IMR-90 (cell line): ENCODE measurements at places on chromosomes 6 and 20. TPM values are rescaled to one million over a fixed set of nuclear protein-coding genes. Genes with fewer than 3 reads are reported as not detected.

- DNase-seq: no peak
Measured at GRCh38 chr6:117817992-117818391, 89.1 kb upstream of the SLC35F1 start.

Gene BPI
- not detected in 2 replicates for total RNA-seq

DNA sequence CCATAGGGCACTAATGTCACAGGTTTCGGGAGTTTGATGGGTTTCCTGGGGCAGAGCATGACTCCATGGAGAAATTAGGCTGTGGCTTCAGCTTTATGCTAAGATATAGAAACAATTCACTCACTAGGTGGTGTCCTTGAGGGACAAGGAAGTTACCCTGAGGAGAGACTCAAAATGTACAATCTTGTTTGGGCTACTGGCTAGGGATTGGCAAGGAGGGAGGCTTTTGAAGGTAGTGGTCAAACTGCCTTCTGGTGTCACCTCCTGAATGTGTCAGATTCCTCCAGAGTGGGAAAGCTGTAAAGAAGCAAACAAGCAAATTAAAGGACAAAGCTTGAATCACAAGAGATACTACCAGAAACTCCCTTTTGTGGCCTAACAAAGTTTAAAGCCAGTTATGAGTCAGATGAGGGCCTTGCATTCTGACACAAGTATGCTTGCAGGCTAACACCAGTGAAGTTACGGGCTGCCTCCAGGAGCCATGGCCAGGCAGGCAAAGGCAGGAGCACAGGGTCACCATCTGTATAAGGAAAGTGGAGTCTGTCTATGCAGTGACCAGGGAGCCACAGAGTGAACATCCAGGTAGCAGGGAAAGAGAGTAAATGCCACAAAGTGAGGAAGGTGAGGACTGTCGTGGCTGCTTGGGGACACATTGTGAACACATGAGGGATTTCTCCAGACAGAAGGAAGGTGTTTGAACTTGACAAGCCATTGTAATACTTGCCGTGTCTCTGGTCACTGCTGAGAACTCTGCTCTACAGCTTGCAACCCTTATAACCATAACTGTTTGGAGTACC, 107.7 kb upstream of the DTNBP1 start:
- DNase-seq: peak; percentile 8

DNA sequence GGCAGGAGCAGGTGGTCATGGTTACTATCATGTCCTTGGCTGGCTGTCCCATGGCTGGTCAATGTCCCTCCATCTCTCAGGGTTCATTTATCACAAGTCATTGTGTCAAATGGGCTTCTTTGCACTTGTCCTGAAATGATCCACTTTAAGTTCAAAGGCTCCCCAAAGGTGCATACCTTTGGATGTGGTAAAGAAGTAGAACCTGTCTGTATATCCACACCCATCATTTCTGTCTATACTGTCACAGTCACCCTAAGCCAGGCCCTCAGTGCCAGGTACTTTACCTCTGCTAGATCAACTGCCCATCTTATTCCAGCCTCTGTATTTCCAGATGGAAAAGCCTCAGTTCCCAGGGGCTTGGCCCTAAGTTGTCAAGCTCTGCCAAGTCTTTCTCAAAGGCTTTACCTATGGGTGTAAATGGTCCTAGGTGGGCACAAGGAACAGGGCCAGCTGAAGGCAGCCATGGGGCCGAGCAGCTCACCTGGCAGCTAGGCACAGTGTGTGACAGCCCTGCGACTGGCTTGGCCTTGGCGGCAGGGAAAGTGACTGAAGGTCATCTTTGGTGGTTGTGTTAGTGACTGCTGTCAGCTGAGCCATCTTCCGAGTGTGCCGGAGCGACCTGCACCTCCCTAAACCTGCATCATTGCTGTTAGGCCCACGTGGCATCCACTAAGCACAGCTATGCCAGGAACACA, 198.4 kb downstream of the SYNDIG1 start:
- DNase-seq: no peak

DNA sequence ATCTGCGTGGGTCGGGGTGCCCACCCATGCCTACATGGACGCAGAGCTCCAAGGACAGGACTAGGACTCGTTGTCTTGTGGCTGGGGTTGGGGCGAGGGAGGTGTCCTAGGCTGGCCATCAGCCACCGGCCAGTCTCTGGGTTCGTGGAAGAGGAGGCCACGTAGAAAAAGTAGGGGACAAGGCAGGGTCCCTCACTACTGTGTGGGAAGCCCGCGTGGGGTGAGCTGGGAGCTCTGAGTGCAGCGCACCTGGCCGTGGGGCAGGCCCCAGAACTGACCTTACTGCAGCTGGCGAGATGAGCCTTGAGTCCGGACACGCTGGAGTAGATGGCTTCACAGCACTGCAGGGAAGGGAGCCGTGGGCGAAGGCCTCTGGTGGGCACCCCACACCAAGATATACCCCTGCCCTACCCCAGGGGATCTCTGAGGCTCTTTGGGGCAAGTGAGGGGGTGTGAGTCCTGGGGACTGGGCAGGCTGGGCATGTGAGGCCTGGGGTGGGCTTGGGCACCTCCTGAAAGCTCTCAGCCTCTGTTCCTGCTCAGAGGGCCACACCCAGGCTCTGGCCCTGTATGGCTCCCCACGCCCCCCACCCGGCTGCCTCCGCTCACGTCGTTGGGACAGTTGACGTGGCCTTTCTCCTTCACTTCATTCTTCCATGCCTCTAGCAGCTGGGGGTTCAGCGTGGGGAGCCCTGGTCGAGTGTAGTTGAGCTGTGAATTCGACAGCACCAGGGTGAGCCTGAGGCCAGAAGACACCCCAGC, 5.6 kb upstream of the UCKL1 start:
- DNase-seq: no peak

Gene HAO1
- total RNA-seq: not detected in 2 replicates

DNA sequence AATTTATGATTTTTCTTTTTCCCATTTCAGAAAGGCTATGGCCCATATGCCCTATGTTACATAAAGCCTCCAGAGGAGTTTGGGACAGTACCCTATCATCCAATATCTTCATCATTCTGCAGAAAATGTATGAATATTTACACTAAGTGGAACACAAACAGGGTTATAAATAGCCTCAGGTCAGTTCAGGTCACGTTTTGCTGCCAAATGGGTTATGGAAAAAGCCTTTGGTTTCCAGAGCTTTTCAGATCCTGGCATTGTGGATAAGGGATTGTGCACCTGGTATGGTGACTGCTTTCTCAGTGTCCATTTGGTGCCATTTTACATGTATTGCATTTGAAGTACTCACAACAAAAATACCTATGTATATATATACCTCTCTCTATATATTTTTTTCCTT, 29.4 kb downstream of the UTRN start:
- no peak for DNase-seq

GRCh38 chr6:33014841-33015634, 5.6 kb upstream of the HLA-DOA start:
- peak; percentile 86 for DNase-seq

Gene ITPA
- total RNA-seq: 28.6 and 32.4 TPM in 2 replicates

Gene PTCRA
- not detected in 2 replicates for total RNA-seq

Gene SEMG1
- total RNA-seq: not detected in 2 replicates

- DNase-seq: no peak
Measured at GRCh38 chr6:70590400-70590799, 23.7 kb downstream of the SDHAF4 start.

Gene ZBTB12
- 2.0 and 2.5 TPM in 2 replicates for total RNA-seq

Gene ERVFRD-1
- total RNA-seq: not detected in 2 replicates

Gene PNPLA1
- total RNA-seq: not detected in 2 replicates

- no peak for DNase-seq
Measured at GRCh38 chr6:98458708-98459107, 375.7 kb upstream of the POU3F2 start.

DNA sequence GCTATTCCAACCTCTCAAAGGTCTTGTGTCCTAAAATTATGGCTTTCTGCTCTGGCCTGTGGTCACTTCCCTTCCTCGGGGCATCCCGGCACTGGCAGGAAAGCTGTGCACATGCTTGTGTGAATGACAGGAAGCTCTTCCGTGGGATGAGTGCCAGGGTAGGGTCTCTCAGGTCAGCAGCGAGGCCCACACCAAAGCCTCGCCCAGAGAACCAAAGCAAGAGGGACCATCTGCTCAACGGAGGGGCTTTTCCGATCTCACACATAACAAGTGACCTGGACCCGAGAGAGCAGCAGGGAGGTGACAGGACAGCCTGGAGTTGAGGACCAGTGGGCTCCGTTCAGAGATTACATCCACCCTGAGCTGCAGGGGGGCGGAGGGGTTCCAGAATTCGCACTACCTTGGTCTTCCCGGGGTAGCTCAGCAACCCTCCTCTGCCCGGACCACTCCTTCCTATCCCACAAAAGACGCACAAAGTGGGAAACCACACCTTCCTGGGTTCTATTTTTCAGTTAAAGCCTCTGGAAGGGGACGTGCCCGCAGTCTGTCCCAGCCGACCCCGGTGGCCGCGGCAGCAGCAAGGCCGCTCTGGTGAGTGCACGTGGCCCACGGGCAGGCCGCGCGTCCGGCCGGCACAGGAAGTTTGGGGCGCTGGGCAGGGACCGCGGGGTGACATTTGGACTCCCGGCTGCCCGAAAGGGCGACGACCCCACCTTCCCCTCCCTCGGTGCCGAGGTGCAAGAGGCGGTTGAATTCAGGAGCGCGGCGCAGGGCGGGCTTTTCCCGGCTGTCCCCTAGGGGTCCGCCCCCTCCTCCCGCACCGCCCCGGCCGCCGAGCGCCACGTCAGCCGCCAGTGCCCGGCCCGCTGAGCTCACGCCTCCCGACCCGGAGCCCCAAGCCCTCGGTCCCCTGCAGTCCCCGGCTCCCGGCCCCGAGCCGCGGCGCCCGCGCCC, 988 bp downstream of the TXNDC5 start:
- peak; percentile 27 for DNase-seq

GRCh38 chr6:83505356-83505755, 7.0 kb upstream of the PRSS35 start:
- no peak for DNase-seq

DNA sequence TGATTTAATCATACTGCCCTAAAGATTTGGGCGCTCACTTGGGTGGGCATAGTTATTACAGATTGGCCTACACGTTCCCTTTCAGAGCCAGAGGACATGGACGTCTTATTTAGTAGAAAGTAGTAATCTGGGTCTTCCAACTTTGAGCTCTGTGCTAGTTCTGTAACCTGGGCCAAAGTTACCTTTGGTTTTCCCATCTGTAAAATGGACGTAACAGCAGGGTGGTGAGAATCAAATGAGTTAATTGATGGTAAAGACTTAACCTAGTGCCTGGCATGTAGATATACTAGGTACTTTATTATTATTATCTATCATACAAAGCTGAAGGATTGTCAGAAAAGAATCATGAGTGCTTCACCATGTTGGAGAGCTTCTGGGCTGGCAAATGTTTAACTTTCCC, 74.8 kb downstream of the CDYL start:
- no peak for DNase-seq
